ENCODE measurements at places on chromosomes 12 and 14.

DNA sequence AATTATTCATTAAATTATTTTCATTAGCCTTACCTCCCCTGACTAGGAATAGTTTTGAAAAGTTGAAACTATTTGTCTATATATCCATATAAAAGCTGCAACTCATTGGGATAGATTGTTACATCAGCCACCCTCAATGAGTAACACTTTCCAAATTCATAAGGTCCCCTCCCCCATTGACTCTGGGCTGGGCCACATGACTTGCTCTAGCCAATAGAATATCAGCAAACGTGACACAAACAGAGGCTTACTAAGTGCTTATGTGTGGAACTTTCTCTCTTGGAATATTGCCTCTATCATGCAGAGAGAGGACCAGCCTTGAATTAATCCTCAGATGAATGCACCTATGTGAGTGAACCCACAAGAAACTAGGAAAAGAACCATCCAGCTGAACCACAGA, 213.7 kb downstream of the CCDC59 start:
- DNase-seq: no peak

DNA sequence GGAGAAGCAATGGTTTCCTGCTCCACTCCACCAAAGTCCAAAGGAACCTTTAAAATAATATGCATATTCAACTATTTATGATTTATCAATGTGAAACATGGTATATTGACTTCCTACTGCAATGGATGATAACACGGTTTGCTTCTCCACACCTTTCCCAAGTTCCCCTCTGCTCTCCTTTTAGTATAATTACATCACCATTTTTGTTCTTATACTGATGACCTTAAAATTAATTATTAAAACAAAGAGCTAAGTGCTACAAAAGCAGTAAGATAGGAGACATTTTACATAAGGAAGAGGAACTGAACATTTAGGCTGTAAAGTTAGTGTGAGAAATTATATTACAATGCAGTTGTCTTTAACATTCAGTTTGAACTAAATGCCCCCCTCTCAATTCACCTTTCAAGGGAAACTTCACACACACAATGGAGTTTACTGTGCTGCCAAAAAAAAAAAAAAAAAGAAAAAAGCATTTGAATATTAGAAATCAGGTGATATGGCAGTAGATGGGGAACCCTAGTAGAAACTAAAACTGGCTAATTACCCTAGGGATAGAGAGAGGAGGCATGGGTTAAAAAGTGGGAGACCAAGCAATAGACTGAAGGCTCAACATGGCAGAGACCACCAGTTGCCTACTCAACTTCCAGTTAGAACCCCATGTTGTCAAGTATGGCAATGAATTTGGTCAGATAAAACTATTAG, 37.1 kb upstream of the STK38L start:
- no peak for DNase-seq

- DNase-seq: peak; percentile 67
Measured at GRCh38 chr12:88401155-88401554, 179.1 kb downstream of the KITLG start.

DNA sequence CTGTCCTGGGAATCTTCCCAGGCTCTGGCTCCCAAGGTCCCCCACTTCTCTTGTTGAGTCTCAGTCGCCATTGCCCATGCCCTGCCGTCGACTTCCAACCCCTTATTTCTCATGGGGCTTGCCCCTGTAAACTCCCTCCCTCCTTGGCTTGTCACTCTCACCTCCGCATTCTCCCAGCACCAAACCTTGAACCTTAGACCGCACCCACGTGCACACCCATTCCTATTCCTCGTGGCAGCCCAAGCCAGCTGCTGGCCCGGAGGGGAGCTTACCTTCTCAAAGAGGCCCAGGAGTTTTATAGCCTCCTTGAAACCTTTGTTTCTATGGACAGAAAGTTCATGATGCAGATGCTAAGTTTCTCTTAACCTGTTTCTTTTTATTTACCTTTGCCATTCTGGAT, 4.6 kb downstream of the JDP2 start:
- DNase-seq: no peak

DNA sequence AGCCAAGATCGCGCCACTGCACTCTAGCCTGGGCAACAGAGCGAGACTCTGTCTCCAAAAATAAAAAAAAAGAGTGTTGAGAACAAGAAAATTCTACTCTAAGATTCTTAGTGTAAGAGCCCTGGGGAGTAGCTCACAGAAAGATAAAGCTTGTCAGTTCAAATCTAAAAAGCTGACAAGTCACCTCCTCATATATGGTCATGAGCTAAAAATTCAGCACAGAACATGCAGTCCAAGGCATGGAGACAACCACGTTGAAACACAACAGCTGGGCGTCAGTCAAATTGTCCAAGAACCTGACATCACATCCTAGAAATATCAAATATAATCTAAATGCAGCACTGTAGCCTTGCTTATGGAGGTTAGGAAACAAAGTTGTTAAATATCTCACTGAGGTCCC, 47.8 kb downstream of the CLIP1 start:
- DNase-seq: no peak

- DNase-seq: no peak
Measured at GRCh38 chr14:73816393-73816816, 35.2 kb upstream of the PTGR2 start.

- no peak for DNase-seq
Measured at GRCh38 chr12:54663603-54664002, 15.4 kb upstream of the DCD start.

GRCh38 chr12:54306925-54307741, 6.3 kb upstream of the NFE2 start:
- no peak for DNase-seq

GRCh38 chr14:71452539-71452938, 479.7 kb upstream of the RGS6 start:
- DNase-seq: no peak

- no peak for DNase-seq
Measured at GRCh38 chr12:124599074-124599999, 31.9 kb upstream of the NCOR2 start.

GRCh38 chr14:104578321-104578720, 1.2 kb upstream of the C14orf180 start:
- no peak for DNase-seq

DNA sequence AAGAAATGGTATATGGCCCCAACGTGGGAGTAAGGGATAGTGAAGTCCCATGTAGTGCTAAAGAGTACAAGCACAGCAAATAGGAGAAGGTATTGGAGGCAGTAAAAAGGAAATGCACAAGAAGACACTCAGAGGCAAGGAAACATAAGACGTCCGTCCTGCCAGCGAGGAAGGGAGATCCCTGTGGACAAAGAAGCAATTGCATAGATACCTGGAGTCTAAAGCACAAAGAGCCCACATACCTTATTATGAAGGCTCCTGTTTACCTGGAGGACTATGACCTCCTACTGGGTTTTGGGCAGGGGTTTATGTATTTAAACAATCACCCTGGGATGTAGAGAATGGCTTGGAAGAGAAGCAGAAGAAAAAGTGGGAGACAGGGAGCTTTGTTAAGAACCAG, 341.2 kb upstream of the DCN start:
- no peak for DNase-seq

GRCh38 chr12:87317302-87317701, 711.9 kb downstream of the C12orf50 start:
- DNase-seq: no peak

DNA sequence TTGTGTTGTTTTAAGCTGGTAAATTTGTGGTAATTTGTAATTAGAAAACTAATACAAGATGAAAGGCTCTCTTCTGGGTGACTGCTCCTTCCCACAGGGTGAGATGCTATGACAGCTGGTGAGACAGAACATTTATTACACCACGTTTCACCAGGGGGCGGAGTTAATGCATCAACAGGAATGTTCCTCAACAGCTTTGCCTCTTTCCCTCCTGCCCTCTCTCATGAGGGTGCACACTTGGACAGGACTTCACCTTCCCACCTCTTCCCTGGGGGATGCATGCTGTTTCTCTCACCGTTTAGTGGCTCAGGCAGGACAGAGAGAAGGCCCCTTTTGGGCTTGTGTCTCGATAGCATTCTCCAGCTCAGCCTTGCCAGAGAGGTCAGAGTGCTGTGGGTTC, 13.4 kb upstream of the PPP1R1A start:
- peak; percentile 36 for DNase-seq

DNA sequence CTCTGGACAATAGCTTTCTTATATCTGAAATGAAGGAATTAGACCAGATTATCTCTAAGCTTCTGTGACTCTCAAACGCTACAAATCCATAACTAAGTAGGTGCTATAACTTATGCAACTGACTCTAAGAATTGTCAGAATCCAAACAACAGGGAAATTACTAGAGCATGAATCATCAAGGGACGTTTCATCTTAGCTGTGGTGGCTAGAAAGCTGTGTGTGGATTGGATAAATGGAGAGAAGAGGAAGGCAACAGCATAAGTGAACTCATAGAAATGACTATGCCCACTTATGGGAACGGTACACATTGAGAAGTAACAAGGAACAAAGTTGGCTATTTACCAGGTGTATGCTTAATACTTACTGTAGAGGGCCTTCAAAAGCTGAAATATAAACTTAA, 96.0 kb upstream of the NEDD1 start:
- DNase-seq: no peak

GRCh38 chr12:91811481-91812287, 334.0 kb downstream of the BTG1 start:
- DNase-seq: peak; percentile 62

DNA sequence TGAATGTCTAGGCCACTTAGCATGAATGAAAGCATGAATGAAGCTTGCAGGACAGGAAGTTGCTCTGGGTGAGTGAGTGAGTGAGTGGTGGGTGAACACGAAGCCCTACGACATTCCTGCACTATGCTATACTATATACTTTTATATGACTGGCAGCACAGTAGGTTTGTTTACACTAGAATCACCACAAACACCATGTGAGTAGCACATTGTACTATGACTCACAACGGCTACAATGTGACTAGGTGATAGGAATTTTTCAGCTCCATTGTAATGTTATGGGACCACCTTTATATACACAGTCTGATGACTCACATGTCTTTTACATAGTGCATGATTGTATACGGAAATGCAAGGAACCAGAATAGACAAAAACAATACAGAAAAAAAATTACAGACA, 1480.2 kb downstream of the AACS start:
- no peak for DNase-seq

GRCh38 chr12:111270774-111271173, 98.1 kb downstream of the PHETA1 start:
- DNase-seq: no peak

DNA sequence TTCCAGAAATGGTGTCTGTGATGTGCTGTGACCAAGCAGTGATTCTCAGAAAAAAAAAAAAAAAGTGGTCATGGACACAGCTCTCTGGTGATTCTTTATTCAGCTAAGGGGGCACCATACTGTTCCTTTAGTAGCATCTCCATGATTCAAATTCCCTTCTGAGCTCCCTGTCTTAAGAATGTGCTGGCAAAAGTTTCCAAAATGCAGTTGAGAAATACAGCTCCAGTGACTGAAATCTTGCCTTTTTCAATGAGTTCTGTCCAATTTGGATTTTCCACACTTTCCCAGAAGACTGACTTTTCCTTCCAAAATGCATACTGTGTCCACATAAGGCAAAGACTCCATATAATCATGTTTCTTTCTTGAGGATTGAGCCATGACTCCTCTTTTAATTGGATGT, 24.3 kb upstream of the CPM start:
- no peak for DNase-seq

DNA sequence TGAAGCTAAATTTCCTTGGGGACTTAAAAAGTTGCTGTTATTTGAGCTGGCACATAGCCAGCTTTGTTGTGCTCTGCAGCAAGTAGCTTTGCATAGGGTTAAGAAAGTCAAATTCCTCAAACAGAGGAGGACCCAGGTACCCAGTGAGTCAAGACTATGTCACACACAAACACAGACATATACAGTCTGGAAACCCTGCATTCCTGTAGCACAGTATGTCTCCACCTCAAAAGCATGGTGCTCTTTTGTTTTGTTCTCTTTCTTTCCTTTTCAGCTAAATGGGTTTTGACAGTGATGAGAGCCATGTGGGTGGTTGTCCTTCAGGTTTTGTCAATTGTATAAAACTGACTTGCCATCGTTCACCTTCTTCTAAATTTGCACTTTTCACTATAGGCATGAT, 179.6 kb upstream of the DIO2 start:
- DNase-seq: no peak

DNA sequence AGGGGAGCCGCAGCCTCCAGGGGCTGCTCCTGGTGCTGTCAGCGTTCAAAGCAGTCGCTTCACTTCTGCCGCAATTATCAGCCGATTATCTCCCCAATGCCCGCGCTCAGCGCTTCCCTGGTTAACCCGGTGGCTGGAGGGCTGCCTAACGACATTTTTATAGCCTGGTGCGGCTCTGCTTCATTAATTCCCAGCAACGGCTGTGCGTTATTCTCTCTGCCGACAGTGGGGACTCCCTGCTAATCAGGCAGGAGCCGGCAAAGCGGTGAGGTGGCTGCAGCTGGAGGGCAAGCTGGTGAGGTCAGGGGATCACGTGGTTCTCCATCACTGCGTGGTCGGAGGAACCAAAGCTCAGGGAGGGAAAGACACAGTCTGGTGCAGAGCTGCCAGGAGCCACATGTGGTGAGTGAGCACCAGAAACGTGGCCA, 62.9 kb downstream of the GLRX5 start:
- no peak for DNase-seq
